ENCODE measurements at places on chromosomes 16 and 17.

DNA sequence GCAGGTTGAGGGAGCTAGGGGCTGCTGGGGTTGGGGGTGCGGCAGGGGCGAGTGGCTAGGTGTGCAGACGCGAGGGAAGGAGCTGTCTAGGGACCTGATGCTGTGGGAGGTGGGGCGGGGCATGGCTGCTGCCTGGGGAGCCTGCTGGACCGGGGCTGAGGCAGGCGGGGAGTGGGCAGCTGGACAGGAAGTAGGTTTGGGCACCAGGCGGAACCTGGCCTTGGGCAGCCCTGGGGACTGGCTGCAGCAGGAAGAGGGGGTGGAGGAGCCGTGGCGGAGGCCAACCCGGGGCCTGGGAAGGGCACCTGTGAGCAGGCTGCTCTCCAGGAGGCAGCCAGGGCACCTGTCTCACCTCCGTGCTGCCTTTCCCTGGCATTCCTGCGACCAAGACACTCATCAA is 5.9 kb upstream of the DNASE1L2 start:
- no peak for DNase-seq

- no peak for DNase-seq
These were observed 31.1 kb downstream of the TPSG1 start for GRCh38 chr16:1193825-1194581.

- DNase-seq, result no peak
These were observed 43.9 kb downstream of the NKD1 start for GRCh38 chr16:50591800-50592771.

DNA sequence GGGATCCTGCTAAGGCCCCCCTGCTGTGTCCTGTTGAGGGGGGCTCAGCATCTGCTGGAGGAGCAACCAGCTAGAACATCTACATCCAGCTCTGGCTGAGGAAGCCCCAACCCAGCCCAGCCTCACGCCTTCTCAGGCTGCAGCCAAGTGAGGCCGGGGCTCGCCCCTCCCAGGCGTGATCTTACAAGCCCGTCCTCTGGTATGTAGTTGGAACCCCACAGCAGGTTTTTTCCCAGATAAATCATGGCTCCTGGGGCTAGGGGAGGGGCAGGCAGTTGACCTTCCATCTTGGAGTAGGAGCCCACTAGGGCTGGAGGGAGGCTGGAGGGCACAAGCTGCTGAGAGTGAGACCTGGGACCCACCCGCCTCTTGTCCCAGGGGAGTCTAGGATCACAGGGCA is 4.7 kb downstream of the FAM83G start:
- DNase-seq, result no peak

DNA sequence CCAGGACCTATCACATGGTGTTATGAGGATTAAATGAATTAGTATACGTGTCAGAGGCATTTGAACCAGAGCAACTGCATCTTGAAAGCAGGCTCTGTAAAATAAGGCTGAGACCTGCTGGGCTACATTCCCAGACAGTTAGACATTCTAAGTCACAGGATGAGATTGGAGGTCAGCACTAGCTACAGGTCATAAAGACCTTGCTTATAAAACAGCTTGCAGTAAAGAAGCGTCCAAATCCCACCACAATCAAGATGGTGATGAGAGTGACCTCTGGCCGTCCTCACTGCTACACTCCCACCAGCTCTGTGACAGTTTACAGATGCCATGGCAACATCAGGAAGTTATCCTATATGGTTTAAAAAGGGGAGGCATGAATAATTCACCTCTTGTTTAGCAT is 71.8 kb downstream of the IRF8 start:
- DNase-seq, result no peak

DNA sequence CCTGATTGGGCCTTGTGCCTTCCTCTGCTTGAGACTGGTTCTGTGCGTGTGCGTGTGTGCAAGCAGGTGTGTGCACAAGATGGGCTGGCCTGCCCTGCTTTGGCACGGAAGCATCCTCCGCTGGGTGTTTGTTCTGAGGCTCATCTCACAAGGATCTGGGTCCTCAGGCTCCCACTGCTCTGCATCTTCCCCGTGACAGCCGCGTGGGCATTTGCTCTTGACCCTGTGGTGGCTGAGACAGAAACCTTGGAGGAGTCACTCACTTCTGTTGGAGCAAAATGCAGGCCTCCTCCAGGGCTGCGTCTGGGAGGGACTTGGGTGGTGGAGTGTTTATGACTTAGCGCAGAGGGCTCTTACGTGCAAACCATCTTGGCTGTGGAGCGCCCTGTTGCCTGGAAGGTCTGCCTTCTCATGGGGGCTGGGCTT is 119.2 kb downstream of the RPTOR start:
- no peak for DNase-seq

DNA sequence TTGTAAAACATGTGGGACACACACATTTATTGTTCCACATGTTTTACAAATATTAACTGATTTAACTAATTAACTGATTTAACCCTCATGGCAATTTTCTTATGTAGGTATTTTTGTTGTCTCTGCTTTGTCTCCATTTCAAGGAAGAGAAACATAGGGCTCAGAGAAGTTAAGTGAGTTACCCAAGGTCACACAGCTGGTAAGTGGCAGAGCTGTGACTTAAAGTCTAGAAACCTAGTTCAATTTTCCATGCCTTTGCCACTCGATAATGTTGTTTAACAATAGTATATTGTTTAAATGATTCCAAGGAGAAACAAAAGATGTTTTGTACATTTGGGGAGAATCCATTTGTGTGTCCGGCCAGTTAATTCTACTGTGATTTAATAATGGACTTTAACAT is 284.1 kb upstream of the CDH5 start:
- DNase-seq, result no peak

- DNase-seq, result no peak
These were observed 29.4 kb downstream of the NARF start for GRCh38 chr17:82487910-82488309.

DNA sequence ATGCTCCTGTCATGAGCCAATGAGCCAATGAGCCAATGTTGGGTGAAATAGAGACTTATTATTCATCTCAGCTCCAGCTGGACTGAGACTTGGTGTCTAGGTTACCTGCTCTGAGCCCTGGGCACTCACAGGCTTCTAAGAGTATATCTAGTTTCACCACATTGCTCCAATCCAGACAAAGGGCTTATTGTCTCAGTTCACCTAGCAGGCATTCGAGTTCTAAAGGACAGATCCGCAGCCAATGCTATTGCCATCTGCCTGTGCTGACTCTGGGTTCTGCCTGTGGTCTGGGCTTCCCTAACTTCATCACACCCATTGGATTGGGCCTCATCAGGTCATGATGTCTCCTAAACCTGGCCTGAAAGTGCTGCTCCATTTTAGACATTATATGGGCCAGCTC is 66.1 kb upstream of the HS3ST4 start:
- DNase-seq, result no peak

GRCh38 chr17:4256952-4257351 is 6.8 kb downstream of the ANKFY1 start:
- no peak for DNase-seq

- DNase-seq, result no peak
These were observed 23.2 kb downstream of the MAP3K14 start for GRCh38 chr17:45293413-45294211.

DNA sequence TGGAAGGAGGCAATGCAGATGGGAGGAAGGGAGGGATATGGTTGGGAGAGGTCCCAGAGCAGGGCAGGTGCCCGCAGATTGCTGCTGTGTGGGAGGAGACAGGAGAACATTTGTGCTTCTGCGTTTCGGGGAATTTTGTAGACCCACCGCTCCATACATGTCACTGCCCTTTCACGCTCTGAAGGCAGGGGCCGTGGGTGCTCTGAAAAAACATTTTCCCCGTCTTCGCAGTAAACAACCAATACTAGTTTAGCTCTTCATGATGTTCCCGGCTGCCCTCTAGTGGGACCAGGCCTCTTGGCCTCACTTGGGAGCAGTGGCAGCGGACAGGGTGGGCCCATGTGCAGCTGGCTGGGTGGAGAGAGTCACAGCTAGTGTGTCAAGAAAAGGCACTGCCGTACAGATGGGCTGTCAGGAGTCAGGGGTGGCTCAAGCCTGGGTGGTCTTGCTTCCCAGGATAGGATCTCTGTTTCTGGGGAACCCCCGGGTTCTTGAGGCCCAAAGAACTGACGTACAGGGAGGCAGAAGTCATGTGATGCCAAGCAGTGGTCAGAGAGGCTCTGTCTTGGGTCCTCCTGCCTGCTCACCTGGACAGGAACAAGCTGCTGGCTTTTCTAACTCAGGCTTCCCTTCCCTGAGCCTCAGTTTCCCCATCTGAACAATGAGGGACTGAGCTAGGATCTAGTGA is 46.5 kb upstream of the CPNE2 start:
- no peak for DNase-seq

- DNase-seq, result no peak
These were observed 86.7 kb downstream of the IRX5 start for GRCh38 chr16:55017321-55017720.

GRCh38 chr17:54623746-54624145 is 276.9 kb upstream of the TOM1L1 start:
- no peak for DNase-seq

DNA sequence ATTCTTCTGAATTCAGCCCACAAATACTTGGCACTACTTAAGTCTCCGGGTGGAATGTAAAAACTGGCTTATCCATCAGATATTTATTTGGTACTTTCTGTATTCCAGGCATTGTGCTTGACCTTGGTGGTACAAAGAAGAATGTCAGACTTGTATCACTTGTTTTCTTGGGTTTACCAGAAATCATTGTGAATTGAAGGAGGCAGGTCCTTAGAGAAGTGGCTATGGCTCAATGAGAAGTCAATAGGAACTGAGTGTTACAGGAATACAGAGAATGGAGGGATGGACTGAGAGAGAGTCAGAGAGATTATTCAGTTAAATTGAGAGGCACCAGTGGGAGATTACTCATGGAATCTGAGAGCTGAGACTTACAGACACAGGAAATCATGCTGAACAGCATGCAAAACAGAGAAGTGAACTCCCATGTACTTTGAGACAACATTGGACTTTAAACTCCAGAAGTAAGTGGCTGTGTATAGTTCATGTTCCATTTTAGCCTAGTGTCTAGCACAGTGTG is 704.1 kb downstream of the CDH11 start:
- DNase-seq, result no peak

GRCh38 chr17:60664022-60664421 is 13.6 kb upstream of the BCAS3 start:
- DNase-seq, result no peak

DNA sequence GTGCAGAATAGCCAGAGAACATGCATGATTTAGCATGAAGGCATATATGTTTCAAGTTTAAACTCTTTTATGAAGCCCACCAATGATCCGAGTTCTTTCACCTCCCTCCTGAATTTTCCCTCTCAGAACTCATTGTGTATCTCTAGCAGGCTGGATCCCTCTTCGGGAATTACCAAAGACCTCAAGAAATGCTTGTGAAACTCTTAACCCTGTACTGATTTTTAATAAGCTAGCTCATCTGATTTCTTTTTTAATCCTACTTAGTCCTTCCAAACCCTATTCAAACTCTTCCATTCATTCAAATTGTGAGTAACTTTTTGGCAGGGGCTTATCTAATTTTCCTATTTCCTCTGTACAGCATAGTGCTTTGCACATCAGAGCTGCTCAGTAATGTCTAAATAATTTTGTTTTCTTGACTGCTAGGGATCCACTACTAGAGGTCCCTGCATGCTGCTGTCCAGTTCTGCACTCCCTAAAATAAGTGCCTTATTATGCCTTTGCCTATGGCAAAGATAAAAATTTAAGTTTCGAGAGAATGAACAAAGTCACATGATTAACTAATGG is 723.8 kb downstream of the CDH11 start:
- DNase-seq, result no peak

- DNase-seq, result no peak
These were observed 4.3 kb downstream of the CANT1 start for GRCh38 chr17:79005063-79005861.

- DNase-seq, result no peak
These were observed 19.4 kb downstream of the RHOT1 start for GRCh38 chr17:32161506-32162365.

DNA sequence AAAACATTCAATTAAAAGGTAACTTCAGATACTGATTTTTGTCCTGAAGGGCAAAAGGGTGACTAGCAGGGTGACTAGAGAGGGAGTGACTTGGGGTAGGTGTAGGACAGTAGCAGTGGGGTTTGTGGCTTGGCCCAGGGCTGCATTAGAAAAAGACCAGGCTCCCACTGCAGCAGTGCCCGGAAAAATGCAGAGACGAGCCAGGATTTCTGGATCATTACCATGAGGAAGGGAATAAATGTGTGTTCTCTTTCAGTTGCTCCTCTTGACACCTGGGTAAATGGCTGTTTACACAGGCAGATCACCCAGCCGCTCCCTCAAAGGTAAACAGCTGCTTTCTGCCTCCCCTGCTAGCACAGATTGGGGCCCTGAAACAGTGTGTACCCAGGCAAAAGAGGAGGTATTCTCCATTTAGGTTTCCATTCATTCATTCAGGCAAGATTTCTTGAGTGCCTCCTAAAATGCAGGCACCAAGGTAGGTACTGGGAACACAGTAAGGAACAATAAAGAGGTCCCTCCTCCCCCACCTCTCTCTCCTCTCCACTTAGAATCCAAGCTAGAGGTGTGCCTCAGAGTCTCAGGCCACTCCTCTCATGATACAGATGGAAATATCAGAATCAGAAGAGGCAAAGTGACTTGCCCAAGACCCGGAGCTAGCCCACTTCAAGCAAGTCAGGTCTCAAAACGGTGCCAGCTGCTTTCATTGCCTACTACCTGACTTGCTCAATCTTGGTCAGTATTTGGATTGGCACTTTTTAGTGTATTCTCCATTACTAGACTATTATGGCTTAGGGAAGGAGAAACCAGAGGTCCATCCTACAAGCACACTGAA is 15.2 kb upstream of the TOX3 start:
- DNase-seq, result no peak

DNA sequence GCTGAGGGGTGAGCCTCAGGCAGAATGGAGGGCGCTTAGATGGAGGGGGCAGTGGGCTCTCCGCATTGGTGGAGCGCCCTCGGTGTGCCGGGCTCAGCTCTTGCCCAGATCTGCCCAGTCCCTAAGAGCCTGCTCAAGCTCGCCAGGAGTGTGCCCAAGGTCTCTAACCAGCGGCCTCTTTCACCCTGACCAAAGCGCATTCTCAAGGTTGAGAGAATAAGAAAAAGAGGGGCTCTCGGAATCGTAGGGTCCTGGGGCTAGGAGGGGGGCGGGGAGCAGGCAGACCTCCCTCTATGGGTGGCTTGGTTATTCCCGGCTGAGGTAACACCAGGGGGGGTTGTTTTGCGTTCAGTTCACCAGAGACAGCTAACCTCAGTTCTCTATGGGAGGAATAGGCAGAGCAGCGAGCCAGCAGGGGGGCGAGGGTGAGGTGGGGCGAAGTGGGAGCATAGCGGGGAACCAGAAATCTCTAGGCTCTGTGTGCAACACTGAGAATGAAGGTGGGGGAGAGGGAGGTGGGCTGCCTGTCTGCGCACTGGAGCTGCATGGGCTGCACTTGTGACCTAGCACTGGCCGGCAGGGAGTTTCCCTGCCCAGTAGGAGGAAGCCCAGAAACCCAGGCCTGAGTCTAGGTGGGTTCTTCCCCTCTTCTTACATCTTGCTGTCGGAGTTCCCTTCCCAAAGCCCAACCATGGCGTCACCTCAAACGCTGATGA is 3.0 kb downstream of the TMEM132E start:
- DNase-seq, result no peak
